ENCODE measurements at places on chromosomes 4 and X.

DNA sequence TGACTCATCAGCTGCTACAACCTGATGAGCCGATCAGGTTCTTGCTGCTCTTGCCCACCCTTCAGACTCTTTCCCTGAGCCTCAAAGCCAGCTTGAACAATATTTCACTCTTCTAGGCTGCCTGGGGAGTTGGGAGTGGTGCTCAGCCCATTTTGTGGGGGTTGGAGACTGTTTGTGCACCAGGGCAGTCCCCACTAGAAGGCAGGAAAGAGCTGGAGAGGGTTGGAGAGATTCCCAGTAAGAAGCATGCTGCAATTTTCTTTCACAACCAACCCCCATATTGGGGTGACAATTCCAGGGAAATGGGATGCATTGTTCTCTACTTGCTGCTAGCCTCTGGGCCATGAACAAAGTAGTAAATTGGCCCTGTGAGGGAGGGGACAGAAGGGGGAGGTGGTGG is 44.1 kb downstream of the SLC16A2 start:
- no peak for DNase-seq

- DNase-seq = peak; percentile 55
Measured at GRCh38 chrX:17692709-17693346, 44.5 kb upstream of the SCML1 start.

- no peak for DNase-seq
Measured at GRCh38 chr4:173501592-173502150, 28.4 kb downstream of the HAND2 start.

DNA sequence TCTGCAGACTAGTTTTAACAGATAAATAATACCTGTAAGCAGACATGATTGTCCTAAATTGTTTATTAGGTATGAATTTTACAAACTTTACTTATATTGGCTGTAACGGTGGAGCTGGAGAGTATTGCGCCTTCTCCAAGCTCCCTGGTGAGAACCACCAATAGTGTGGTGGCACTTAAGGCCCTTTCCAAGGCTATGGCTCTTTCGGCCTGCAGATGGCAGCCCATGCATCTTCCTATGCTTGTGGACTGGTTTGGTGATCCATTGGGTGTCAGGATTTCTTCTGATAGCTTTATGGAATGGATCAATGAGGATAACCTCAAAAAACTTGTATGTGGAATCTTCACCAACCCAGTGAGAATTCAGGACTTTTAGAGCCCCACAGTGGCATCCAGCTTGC is 7.8 kb downstream of the LARP1B start:
- DNase-seq = peak; percentile 24

- DNase-seq = no peak
Measured at GRCh38 chr4:89707467-89707866, 129.5 kb downstream of the SNCA start.

DNA sequence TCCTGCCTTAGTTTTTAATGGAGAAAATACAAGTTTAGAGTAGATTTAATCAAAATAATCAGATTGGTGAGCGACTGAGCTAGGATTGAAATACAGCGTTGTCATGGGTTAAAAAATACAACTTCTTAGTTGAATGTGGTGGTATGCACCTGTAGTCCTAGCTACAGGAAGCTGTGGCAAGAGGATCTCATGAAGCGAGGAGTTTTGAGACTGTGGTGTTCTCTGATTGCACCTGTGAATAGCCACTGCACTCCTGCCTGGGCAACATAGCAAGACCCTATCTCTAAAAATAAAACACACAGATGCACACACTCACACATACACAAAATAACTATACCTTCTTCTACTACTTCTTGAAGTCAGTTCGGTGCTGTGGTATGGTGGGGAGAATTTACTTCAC is 19.8 kb upstream of the GBA3 start:
- DNase-seq = no peak

DNA sequence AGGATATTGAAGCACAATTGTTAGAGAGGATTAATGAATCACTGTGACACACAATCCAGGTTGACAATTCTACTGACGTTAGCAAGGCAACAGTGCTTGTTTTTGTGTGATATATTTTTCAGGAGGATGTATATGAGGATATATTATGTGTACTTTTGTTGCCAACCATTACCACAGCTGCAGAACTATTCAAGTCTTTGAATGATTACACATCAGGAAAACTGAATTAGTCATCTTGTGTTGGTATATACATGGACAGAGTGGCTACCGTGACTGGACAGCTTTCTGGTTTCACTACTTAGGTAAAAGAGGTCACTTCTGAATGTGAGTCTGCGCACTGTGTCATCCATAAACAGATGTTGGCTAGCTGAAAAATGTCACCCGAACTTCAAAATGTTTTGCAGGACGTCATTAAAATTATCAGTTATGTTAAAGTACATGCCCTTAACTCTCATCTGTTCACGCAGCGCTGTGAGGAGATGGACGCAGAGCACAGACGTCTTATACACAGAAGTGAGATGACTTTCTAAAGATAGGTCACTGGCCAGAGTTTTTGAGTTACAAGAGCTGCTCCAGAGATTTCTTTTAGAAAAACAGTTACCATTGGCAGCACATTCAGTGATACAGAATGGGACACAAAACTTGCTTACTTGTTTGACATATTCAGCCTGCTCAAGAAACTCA is 69.0 kb downstream of the MRPL1 start:
- peak; percentile 46 for DNase-seq

DNA sequence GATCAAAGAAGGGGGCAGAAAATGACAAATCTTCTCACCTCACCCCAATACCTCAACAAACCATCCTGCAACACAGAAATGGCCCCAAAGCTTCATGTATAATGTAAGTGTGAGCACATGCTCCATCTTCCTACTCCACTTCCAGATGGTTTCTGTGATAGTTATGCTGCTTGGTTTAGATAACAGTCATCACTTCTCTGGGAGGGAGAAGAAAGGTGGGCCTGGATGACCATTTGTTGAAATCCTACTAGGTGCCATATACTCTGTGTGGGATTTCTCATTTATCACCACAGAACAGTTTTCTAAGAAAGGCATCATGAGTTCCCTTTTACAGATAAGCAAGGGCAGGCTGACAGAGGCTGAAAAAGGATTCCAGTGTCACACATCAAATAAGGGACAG is 31.3 kb upstream of the NXF3 start:
- DNase-seq = no peak

GRCh38 chrX:45711231-45711630 is 510.6 kb upstream of the DIPK2B start:
- peak; percentile 67 for DNase-seq

DNA sequence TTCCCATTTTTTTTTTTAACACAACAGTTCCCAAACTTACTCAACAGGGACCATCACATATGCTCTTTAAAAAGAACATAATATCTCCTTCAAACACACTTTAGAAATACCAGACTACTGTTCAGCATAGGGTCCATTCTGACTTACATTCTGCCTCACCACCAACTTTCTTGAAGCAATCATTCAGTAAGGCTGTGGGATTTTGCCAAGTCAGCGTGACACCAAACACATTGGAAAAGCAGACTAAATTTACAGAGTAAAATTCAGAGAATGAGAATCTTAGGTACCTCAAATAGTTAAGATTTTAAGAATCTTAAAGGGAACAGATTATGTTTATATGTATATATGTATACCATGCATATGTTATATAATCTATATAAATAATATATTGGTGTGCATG is 7.2 kb upstream of the PUDP start:
- no peak for DNase-seq

DNA sequence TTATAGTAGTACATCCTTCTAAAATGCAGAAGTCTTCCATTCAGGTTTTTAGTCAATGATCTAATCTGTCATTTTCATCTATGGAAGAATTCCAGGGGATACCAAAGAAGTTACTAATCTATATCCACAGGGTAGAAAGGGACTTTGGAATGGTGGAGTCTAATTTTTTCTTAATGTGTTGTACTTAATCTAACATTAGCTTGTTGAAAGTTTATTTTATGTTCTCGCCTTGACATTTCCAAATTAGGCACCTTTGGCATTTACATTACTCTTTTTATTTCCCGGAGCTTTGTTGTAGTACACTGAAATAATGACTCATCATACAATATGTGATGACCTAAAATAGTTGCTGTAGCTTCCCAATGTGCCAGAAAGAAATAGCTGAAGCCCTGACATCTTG is 91.5 kb downstream of the HTR2C start:
- DNase-seq = peak; percentile 82

GRCh38 chrX:45762699-45763647 is 562.3 kb upstream of the DIPK2B start:
- DNase-seq = no peak

- no peak for DNase-seq
Measured at GRCh38 chr4:162469977-162470376, 306.2 kb upstream of the FSTL5 start.

GRCh38 chrX:23332101-23332887 is 2.4 kb upstream of the PTCHD1 start:
- no peak for DNase-seq

GRCh38 chr4:3054169-3054759 is 20.1 kb downstream of the HTT-AS start:
- DNase-seq = no peak

DNA sequence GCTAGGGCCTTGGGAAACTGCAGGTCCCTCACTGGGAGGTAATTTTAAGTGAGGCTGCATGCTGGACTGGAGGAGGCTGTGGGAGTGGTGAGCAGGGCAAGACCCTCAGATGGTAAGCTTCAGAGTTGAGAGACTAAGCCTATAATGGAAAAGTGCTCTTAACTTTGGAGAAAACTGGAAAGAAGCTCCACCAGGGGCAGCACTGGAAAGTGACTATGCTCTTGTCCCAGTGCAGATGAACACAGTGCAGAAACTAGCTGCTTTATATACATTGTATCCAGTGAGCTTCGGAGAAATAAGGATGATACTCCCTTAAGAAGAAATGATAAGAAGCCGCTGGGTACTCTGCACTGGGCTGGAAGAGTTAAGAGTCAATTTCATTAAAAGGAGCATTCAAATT is 3.2 kb upstream of the MAGEB2 start:
- DNase-seq = no peak

GRCh38 chr4:86876894-86877685 is 15.1 kb downstream of the C4orf36 start:
- DNase-seq = no peak

- no peak for DNase-seq
Measured at GRCh38 chr4:182878633-182879495, 38.3 kb downstream of the DCTD start.
